ENCODE measurements at places on chromosomes 3 and 15.
A peak's percentile ranks its signal among the peaks of the same experiment; 100 is the strongest.

- DNase-seq = no peak
Measured at GRCh38 chr15:65812916-65813315, 20.8 kb upstream of the DENND4A start.

DNA sequence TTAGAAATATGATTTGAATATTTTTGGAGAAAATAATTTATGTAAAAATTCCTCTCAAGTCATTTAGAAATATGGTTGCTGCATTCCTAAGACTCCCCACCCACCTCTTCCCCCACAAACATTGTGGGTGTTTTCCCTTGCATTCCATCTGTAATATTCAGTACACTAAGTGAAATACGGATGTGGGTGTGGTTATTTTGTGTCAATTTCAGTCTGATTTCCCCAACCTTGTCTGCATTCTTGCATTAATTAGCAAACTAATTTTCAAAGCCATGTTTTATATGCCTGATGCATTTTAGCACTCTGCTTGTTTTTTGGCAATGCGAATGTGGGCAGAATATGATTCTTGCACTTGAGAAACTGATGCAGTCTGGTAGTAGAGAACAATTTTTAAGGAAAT is 408.3 kb upstream of the RGMA start:
- DNase-seq = no peak

- DNase-seq = peak; percentile 51
Measured at GRCh38 chr3:127762077-127762786, 60.1 kb downstream of the MGLL start.

- DNase-seq = no peak
Measured at GRCh38 chr3:125351814-125352456, 23.2 kb downstream of the ZNF148 start.

- no peak for DNase-seq
Measured at GRCh38 chr3:31157047-31157694, 262.7 kb upstream of the GADL1 start.

DNA sequence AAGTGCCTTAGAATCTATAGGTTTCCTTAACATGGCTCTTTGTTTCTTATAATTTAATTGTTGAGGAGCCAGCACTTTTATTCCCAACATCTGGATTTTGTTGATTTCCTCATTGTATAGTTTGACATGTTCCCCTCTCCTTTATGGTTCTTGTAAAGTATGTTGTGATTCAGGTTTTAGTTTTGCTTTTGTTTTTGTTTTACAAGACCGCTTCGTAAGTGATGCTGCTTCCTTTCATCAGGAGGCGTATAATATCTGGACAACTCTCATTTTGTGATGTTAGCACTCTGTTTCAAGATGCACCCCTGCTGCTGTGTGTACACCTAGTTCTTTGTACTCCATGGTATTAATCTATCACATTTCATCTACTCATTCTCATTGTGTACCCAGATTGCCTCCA is 48.7 kb downstream of the SLC49A4 start:
- DNase-seq = no peak

- no peak for DNase-seq
Measured at GRCh38 chr3:156902916-156903315, 76.8 kb downstream of the LEKR1 start.

GRCh38 chr3:141553055-141553454 is 66.2 kb downstream of the RASA2 start:
- DNase-seq = no peak

- no peak for DNase-seq
Measured at GRCh38 chr3:5016211-5017161, 37.2 kb downstream of the BHLHE40 start.

DNA sequence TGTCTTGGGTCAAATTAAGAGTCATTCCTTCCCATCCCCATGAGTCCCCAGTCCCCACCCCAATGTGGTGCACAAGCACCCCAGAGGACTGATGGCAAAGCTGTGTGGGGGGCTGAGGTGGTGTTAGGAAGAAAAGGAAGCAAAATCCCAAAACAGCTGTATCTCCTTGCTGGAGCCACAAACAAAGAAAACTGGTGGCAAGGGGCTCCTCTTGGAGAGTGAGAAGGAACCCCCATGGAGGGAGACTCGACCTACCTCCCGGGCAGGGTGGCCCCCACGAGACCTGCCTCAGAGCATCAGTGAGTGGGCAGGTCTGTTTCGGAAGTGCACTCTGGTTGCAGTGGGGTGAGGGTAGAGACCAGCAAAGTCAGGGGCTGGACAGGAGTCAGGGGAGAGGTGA is 29.2 kb downstream of the PRR23E start:
- no peak for DNase-seq

DNA sequence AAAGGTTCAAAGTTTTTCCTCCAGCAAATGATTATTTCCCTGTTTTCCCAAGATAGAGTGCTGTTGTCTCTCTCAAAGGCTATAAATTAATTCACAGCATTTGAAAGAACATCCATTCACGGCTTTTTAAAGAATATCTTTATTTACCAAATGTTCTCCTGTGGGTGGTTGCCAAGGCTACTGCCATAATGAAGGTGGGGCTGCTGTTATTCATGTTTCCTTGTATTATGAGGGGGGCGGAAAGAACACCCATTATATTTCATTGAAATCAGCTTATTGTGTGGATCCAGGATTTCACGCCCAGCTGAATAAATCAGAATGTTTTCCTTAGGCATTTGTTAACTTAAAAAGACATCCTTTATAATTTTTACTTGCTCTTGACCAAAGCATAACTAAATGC is 10.1 kb downstream of the SRP14 start:
- DNase-seq = no peak

GRCh38 chr3:189349772-189350171 is 178.0 kb downstream of the TPRG1 start:
- no peak for DNase-seq

- peak; percentile 13 for DNase-seq
Measured at GRCh38 chr15:68385240-68385561, 46.8 kb downstream of the ITGA11 start.

GRCh38 chr3:196666001-196666867 is 26.7 kb downstream of the NRROS start:
- no peak for DNase-seq

DNA sequence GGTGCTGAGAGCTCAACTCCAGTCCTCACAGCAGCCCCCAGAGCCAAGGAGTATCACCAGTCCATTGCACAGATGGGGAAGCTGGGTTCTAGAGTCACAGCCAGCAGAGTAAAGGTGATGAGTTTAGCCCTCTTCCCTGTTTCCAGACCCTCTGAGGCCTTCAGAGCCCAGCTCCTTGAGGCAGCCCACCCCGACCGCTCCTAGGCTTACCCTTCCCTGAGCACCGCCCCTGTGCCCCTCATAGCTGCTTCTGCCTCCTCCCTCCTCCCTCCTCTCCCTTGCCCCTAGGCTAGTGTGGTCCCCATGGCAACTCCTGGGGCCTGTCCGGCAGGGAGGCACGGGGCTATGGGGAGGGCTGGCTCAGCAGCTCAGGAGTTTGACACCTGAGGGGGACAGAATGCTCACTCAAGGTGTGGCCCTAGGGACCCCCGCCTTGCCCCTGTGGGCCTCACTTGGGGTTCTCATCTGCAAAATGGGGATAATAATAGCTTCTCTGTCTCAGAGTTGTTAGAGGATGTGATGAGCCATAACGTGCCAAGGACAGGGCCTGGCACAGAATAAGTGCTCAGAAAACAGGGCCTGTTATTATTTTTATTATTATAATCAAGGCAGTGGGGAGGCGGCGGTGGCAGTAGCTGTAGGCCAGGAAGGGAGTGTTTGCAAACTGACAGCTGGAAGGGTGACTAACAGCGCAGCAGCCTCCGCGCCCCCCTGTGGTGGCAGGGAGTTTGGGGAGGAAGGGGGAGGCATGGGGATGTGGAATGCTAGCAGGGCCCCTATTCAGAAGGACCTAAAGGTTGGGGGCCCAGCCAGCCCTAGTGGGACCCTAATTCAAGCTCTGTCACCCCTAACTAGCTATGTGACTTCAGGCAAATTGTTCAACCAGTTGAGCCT is 11.5 kb downstream of the CSK start:
- DNase-seq = no peak

GRCh38 chr3:124461838-124462632 is 268.2 kb upstream of the UMPS start:
- no peak for DNase-seq

- DNase-seq = no peak
Measured at GRCh38 chr3:119195911-119196310, 22.5 kb downstream of the UPK1B start.

DNA sequence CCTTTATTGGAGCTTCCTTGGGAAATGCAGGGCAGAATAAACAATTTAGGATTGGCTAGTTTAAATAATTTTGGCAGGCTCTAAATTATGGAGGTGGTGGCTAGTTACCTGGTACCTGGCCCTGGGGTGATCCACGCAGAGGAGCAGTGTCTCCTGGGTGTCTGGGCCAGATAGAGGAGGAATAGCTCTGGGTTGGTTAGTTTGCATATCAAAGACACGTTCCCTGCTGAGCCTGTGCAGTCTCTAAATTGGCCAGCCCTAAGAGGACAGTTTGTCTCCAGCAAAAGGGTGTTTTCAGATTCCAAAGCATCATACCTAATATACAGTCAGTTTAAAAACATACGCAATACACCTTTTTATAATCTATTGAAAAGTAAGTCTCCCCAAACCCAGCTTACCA is 333.3 kb upstream of the TPM1 start:
- DNase-seq = no peak

DNA sequence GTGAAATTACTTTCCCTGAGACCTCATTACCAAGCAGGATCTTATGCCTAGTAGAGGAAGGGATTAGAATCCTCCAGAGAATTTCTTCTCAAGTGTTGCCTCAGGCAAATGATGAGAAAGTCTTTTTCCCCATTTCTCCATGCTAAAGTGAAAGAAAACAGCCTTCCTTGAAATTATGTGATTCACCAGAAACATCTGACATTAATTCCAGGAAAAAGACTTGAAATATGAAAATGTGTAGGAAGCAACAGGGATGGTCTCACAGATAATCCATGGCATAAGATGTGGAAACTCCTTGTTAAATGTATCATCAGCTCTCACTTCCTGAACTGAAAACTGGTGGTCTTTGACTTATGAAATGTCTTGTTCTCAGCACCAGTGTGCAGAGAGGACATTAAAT is 17.9 kb upstream of the ABI3BP start:
- DNase-seq = no peak

DNA sequence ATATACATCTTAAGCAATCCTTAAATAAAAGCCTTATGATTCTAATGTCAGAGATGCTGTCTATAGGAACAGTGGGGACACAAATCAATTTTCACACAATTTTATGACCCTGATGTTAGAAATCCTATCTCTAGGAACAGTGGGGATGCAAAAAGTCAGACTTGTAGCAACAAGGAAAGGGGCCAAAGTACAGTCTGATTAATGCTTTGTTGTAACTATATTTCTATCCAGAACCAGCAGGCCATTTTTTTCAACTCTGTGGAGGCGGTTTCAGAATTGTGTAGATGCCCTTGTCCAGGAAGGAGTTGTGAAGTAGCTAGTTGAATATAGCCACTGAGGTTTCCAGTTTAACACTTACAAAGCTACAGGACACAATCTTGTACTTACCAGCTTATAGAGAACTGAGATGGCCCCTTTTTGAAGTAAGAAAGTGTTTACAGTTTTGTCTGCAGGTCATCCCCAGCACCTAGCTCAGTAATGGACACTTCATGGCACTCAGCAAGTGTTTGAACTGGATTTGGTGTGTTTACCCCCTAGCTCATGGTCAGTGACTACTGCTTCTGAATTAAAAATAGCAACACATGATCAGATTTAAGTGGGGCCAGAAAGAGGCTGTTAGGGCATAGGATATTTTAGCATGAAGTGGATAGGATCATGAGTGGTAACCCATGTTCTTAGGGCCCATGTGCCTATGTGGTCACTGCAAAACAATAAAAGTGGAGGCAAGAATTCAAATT is 54.3 kb downstream of the RAB7A start:
- DNase-seq = no peak

GRCh38 chr3:146496251-146496650 is 26.9 kb upstream of the PLSCR2 start:
- no peak for DNase-seq

DNA sequence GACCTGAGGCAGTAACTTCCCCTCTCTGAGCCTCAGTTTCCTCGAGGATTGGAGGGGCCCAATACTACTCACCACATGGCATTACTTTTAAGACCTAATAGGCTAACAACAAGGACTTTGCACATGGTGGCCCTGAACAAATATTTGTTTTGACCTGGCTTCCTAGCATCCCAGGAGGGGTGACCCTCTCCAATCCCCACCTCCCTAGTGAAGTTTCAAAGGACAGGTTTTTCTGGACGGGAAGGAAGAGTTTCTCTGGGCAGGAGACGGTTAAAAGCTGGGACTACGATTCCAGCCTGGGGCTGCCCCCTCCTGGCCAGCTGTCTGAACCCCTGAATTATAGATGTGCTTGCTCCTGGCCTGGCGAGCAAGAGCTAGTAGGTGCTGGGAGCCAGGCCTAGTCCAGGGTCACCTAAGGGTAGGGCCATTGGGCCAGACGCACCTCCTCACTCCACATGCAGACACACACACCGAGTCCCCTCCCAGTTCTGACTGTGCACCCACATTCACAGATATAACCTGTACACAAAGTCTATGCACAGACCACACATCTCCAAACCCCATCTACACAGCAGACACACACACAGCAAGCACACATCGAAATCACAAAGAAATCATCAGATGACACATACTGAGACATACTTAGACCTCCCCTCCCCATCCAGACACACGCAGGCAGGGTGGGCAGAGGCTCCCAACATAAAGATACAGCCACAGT is 2.7 kb upstream of the ISL2 start:
- DNase-seq = no peak

- peak; percentile 79 for DNase-seq
Measured at GRCh38 chr15:44712346-44713005, 1.2 kb downstream of the B2M start.

- DNase-seq = no peak
Measured at GRCh38 chr3:169668072-169668956, 4.8 kb upstream of the MECOM start.

DNA sequence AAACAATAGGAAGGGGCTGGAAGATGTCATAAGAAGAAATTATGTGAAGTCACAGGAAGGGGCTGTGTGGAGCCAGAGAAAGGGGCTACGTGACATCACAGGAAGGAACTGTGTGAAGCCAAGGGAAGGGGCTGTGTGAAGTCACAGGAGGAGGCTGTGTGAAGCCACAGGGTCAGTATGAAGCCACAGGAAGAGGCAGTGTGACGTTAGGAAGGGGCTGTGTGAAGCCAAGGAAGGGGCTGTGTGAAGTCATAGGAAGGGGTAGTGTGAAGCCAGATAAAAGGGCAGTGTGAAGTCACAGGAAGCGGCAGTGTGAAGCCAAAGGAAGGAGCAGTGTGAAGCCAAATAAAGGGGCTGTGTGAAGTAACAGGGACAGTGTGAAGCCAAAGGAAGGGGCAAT is 32.5 kb downstream of the GASK1A start:
- no peak for DNase-seq

GRCh38 chr3:139258276-139258675 is 85.5 kb upstream of the MRPS22 start:
- no peak for DNase-seq

- peak; percentile 74 for DNase-seq
Measured at GRCh38 chr3:14791343-14791945, 27.3 kb upstream of the FGD5 start.

DNA sequence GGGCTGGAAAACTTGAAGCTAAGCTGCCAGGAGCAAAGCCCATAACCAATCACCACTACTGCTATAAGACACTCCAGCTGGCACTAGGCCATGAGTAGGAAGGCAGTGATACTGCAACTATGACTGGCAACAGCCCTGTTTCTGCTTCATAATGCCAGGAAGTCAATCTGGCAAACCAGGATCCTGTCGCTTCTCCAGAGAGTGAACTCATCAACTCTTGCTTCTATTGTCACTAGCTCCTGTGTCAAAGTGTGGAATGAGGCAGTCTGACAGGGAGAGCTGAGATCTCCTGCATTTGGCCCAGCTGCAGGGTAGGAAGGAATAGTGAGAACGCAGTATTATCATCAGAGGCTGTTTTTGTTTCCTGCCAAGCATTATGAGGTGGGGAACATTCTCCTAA is 105.3 kb downstream of the CTNNB1 start:
- no peak for DNase-seq

- DNase-seq = no peak
Measured at GRCh38 chr3:37219266-37219665, 44.9 kb upstream of the LRRFIP2 start.
